Stimulated activated CD8-positive, alpha-beta memory T cell treated with anti-CD3 and anti-CD28 coated beads, Interleukin-7, amount 100 ng/mL, for 1 hour (primary cell): ENCODE measurements at places on chromosomes 1 and 21.

GRCh38 chr1:55446351-55446750 lies 231.2 kb upstream of the USP24 start:
- no peak for DNase-seq

DNA sequence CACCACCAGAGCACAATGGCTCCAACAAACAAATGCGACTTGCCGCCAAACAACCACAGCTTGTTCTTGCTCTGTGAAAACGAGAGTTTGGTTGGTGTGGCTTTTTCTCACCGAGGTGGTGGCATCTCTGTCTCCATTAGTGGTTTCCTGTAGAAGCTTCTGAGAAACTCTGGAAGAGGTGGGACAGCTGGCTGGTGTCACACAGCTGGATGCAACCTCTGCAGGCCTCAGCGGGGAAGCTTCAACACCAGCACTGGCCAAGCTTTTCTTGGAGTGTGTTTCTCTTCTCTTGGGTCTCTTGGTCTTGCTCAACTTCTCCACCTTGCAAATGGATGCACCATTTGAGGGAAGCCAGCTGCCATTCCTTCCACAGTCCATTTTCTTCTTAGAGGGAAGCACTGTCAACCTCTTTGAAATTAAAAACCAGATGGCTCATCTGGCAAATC lies 124.8 kb downstream of the KCNN3 start:
- DNase-seq, result no peak

DNA sequence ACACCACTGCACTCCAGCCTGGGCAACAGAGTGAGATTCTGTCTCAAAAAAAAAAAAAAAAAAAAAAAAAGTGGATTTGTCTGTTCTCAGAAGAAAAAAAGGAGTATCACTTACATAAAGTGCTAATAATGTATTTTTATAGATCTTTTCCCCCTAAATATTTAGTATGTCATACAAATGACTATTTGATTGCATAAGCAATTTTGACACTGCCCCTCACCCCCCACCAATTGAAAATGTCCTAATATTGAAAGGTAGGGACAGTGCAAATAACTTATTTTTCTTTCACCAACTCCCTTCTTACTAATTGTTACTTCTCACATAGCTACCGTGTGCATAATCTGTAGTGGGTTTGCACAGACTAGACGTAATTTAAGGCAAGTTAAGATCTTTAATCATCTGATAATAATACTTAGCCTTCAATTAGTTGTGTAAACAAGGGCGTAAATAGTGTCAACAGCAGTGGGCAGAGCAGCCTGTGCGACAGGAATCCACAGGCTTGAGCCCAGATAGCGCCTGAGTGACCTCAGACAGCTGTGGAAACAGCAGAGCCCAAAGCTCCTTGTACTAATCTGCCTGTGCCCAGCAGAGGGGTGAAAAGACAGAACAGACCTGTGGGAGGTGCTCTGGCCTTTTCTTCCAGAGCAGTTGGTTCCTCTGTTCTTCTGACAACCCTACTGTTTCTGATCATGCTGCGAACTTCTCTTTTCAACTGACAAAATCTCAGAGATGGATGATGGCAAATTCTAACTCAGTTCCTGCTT lies 4.5 kb upstream of the IER5 start:
- DNase-seq, result no peak

DNA sequence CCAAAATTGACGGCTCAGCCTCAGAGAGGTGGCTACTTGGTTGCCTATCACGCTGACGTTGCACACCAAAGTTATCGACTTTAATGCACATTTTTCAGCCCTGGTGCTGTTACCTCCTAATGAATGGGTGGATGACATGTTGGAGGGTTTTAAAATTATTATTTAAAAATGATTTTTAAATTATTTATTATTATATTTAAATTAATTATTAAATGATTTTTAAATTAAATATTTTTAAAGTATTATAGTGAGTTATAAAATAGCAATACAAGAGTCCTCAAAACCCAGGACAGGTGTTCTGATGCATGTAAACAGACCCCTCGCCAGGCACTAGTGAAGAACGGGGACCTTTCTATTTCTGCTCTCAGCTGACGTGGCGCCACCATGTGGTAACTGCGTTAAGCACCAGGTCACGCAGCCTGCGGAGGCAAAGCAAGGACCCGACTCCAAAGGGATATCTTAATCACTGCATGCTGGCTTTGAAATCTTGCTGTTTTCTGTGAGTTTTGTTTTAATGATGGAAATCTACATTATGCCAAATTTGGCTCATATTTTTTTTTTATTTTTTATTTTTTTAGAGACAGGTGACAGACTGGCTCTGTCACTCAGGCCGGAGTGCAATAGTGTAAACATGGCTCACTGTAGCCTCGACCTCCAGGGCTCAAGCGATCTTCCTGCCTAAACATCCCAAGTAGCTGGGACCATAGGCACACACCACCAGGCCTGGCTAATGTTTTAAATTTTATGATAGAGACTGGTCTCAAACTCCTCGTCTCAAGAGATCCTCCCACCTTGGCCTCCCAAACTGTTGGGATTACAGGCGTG lies 22.6 kb downstream of the CASP9 start:
- DNase-seq, result peak; percentile 13

GRCh38 chr21:38725196-38726157 lies 80.3 kb upstream of the ETS2 start:
- no peak for DNase-seq

- no peak for DNase-seq
Measured at GRCh38 chr1:54579337-54579781, 31.3 kb downstream of the ACOT11 start.

- DNase-seq, result no peak
Measured at GRCh38 chr1:88141499-88142074, 542.5 kb upstream of the PKN2 start.

GRCh38 chr1:83775977-83776603 lies 222.8 kb downstream of the TTLL7 start:
- no peak for DNase-seq

GRCh38 chr1:86247597-86248279 lies 91.2 kb upstream of the COL24A1 start:
- no peak for DNase-seq

- no peak for DNase-seq
Measured at GRCh38 chr1:6244401-6245049, 546 bp downstream of the HES3 start.

DNA sequence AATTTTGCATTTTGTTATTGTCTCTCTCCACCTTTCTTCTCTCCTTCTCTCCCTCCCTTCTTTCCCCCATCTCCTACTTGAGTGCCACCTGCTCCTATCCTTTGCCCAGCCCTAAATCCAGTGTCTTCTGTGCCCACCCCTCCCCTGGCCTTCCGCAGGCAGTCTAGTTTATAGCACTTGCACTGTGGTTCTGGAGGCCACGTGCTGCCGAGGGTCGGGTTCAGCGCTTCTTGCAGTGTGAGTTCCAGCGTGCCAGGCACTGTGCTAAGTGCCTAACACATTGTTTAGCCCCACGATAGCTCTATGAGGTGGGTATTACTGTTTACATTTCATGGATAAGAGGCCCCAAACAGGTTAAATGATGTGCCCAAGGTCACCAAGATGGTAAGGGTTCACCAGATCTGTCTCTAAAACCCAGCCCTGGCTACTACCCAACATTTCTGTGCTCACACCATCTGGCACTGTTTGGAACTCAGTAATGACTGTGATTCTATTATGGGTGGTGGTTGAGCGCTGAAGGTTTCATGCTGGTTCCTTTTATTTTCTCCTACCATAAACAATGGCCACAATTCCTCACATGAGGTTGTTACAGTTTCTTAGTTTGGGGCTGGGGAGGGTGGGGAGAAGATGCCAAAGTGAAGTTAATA lies 14.1 kb upstream of the ATP1A4 start:
- DNase-seq, result no peak
